ENCODE measurements at places on chromosomes 2 and 18.

- DNase-seq, result no peak
- H3K36me3 ChIP-seq, result peaks cover 61% of the 10 kb centered on the region
- peaks cover 77% of the 10 kb centered on the region for H3K4me1 ChIP-seq
- no peak overlapping the region for H3K4me3 ChIP-seq
- no peaks in the 10 kb centered on the region for H3K27me3 ChIP-seq
Measured at GRCh38 chr2:237726401-237726830, 72.2 kb upstream of the RBM44 start.

DNA sequence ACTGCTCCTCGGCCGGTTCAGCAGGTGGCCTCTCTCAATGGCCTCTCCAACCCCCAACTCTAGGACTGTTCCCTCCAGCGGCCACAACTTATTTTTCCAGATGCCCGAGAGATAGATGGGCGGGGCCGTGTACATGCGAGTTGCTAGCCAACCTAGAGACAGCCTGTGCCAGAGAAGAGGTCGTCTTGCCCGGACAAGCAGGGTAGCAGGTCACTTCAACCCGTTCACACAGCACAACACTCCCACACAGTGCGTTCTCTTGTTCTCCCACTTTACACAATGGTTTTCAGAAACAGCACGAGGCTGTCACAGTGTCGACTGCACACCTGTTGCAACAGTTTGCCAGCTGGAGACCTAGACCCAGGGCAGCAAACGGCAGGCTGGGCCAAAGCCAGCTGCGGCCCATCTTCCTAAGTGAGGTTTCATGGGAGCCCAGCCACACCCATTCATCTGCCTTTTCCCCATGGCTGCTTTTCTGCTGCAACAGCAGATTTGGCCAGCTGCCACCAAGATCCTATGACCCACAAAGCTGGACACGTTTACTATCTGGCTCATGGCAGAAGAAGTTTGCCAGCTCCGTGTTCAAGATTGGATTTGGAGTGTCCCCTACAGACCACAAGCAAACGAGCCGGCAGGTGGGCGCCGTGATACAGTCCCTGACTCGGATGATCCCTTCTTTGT lies 7.3 kb upstream of the PRLH start:
- no peak overlapping the region for H3K27ac ChIP-seq
- peaks cover 38% of the 10 kb centered on the region for H3K27me3 ChIP-seq
- H3K4me1 ChIP-seq, result peaks cover 5% of the 10 kb centered on the region
- no peak for DNase-seq

DNA sequence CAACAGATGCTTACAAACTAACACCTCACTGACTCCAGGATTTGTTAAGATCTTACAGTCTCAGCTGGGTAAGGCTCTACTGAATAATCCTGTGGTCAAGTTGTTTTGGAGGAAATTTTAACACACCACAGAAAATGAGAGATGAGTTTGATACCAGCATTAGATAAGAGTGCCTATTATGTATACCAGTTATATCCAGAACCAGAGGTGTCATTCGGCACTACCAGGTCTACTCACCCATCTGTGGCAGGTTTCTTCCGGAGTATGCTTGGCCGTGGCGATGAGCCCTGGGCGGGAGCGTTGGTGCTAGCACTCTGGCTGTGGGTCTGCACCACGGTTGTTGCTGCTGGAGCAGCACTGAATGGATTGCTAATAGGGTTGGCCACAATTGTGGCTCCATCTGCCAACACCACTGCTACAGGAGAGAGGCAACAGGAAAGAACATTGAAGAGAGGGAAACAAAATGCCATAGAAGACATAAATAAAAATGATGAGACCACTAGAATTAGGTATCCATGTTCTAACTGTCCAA lies 41.2 kb downstream of the SAP130 start:
- H3K27me3 ChIP-seq, result no peaks in the 10 kb centered on the region
- peaks cover 40% of the 10 kb centered on the region for H3K36me3 ChIP-seq
- no peak for DNase-seq
- H3K27ac ChIP-seq, result peak overlapping the region; percentile 68
- no peaks in the 10 kb centered on the region for H3K4me1 ChIP-seq

DNA sequence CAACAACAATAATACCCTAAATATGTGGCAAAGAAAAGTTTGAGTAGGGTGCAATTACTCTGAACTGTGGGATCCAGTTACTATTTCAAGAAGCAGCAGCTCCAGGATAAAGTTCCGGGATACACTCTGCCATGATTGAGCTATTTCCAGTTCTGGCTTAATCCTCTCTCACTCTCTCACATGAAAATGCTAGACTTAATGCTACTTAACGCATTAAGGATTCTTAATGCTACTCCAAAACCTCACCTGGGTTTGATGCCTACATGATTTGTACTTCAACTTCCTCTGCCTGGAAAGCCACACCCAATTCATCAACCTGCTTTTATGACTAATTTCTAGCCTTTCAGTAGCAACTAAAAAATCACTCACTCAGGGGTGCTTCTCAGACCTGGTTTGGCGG lies 151.1 kb upstream of the HNMT start:
- DNase-seq, result no peak
- no peak overlapping the region for H3K27ac ChIP-seq
- no peaks in the 10 kb centered on the region for H3K27me3 ChIP-seq
- H3K4me1 ChIP-seq, result no peaks in the 10 kb centered on the region

All from stimulated activated naive B cell treated with anti-CD40 and anti-IgM and Interleukin-4, amounts not matched to agents 10 μg/mL and 1 μg/mL and 100 μg/mL, for 72 hours (primary cell).